ENCODE measurements at places on chromosomes 6 and 20.

DNA sequence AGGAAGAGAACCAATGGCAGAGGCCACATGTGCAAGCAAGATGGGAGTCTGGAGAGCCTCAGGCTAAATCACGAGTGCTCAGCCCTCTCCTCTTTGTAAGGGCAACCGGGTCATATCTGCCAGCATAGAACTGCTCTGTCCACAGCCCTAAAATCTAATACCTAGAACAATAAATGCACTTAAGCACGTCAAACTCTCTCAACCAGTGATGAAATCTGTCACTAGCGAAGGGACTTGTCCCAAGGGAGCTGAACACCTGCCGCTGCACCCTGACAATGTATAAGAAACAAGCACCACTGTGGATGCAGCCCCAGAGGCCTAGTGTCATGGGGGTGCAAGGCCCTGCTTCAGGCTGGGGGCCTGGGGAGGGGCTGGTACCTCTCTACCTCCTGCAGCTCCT is 82.5 kb downstream of the PRL start:
- no peak for DNase-seq

GRCh38 chr6:45665859-45666258 is 288.1 kb upstream of the SUPT3H start:
- no peak for DNase-seq

- no peak for DNase-seq
Observed at GRCh38 chr6:80223743-80224212, 117.3 kb downstream of the BCKDHB start.

GRCh38 chr20:58651559-58651945 is 469 bp downstream of the STX16 start:
- DNase-seq, result peak; percentile 92

DNA sequence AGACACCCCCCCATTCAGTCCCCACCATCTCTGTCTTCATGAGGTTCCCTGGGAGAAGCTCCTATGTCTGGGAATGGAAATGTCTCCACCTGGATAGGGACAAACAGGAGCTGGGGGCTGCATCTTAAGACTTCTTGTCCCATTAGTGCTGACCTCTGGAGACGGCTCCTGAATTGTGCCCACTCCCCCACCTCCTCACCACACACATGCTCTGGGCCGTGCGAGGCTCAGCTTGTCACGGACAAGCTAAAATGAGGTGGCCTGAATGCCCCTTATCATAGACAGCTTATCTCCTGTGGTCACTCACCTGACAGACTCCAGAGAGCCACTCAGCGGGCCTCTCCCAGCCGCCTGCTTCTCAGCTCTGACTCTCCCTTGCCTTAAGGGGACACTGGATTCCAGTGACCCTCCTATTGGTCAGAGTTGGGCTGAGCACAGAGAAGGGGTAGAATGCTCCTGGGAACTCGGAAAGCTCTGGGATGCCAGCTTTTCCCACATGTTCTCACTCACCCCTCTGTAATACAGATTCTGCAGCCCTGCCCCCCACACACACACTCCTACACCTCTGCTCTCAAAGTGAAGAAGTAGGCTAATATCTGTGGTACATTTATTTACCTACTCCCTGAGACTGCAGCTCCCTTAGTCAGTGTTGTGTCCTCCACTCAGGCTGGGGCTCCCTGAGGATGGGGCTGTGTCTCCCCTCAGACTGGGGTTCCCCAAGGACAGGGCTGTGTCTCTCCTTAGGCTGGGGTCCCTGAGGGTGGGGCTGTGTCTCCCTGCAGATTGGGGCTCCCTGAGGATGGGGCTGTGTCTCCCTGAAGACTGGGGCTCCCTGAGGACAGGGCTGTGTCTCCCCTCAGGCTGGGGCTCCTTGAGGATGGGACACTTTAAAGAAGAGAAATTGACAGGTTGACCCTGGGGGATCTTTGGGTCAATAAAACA is 167.5 kb downstream of the VEGFA start:
- DNase-seq, result no peak

GRCh38 chr20:8720089-8720488 is 348.8 kb upstream of the PLCB4 start:
- no peak for DNase-seq

GRCh38 chr6:161301338-161301737 is 27.5 kb upstream of the AGPAT4 start:
- DNase-seq, result no peak

DNA sequence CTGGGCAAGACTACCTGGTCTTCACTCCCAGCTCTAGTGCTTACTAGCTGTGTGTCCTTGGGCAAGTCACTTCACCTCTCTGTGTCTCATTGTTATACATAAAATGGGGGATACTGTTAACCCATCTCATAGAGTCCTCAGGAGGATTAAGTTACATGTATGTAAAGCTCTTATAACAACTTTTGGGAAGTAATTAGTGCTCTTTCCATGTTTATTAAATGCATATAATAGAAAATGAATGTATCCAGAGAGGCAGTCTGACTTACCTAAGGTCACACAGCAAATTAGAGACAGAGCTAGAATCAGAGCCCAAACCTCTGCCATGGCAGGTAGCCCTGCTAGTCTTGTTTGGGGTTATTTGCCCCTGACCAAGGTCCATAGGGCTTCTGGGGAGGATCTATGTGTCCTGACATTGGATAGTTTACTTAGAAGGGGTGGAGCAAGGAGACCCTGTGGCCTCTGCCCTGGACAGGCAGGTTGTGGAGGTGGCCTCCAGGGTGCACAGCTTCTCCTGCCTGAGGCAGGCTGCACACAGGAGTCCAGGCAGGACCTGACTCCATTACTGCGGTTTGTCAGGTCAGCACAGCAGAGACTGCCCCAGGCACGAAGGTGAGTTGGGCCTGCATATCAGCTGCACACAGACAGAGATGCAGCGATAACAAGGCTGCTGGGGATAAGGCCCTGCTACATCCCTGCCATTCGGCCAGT is 8.4 kb upstream of the MAPK13 start:
- no peak for DNase-seq

DNA sequence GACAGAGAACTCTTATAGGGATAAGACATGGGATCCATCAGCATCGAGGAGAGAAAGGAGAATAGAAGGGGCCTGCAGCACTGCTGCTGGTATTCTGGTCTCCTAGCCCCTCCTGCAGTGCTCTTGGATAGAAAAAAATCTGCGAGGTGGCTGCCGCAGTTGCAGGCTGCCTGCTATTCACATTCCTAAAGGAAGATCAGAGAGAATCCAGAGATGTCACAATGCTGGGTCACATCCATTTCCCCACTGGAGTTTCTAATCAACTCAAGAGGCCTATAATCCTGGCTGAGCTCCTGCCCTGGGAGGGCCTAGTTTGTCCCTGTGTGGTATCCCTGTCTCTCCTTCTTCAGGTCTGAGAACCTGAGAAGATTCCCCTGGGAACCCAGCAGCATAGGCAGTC is 357.8 kb downstream of the MAFB start:
- no peak for DNase-seq

Measured in right hindlimb (tissue), 1 donor.